Aortic smooth muscle cell (primary cell): ENCODE measurements at places on chromosomes 3 and 15. TPM values are rescaled to one million over a fixed set of nuclear protein-coding genes. Genes with fewer than 3 reads are reported as not detected.

ZNF860 gene
- total RNA-seq = 0.40 and 0.68 TPM in 2 replicates

HIGD2B gene
- 0.13 TPM in 1 of 2 replicates, not detected in the other for total RNA-seq

CLEC3B gene
- 28.8 TPM in 2 replicates for total RNA-seq

GRIP2 gene
- total RNA-seq = not detected in 2 replicates

ZDHHC23 gene
- total RNA-seq = 3.8 and 5.4 TPM in 2 replicates

CSPG4 gene
- total RNA-seq = 23.8 and 58.4 TPM in 2 replicates

WDR93 gene
- total RNA-seq = under 0.01 and 0.06 TPM in 2 replicates

PHC3 gene
- total RNA-seq = 18.0 and 26.7 TPM in 2 replicates

CCR3 gene
- not detected in 2 replicates for total RNA-seq

DBR1 gene
- total RNA-seq = 14.9 and 17.7 TPM in 2 replicates

GRM2 gene
- 0.12 and 0.13 TPM in 2 replicates for total RNA-seq

RNU5B-1 gene
- not detected in 2 replicates for total RNA-seq

SEMA3F gene
- 8.7 and 19.8 TPM in 2 replicates for total RNA-seq

ABTB1 gene
- total RNA-seq = 10.0 and 16.6 TPM in 2 replicates

PGBD4 gene
- 2.2 and 2.4 TPM in 2 replicates for total RNA-seq

FMN1 gene
- total RNA-seq = 0.12 and 0.13 TPM in 2 replicates

SMAD6 gene
- total RNA-seq = 55.4 and 73.9 TPM in 2 replicates

KLHL6 gene
- total RNA-seq = 0.19 and 0.26 TPM in 2 replicates

DOCK3 gene
- 0.25 and 0.53 TPM in 2 replicates for total RNA-seq
